ENCODE measurements at places on chromosomes 3 and 15.

GRCh38 chr3:45109771-45110508, 36.2 kb downstream of the CDCP1 start:
- DNase-seq = no peak

DNA sequence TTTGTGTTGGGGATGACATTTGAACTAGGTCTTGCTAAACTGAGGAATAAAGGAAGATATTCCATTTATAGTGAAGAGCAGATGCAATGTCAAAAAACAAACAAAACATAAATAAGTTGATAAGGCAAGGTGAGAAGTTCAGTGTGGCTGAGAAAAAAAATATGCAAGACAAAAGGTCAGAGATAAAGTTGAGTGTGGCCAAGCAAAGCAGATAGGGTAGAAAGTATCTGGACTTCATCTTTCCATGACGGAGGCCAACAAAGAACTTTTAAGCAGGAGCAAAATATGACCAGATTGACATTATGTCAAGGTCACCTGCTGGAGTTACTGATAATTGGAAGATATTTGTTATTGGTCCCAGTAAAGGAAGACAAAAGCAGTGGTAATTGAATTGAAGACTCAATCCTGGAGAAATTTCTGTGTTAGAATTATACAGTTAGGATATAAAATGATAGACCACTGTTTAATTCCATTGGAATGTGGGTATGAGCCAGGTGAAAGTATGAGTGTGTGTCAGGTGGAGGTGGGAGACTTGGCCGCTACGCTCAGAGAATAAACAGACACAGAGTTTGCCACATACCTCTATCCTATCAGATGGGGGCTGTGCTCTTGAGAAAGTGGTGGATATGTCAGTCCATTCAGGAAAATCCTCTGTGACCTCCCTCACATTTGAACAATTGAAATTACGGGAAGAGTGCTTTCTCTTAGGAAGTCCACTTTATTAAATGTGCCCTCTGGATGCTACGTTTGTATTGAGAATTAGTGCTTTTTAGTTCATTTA, 28.1 kb downstream of the ADIPOQ start:
- no peak for DNase-seq

DNA sequence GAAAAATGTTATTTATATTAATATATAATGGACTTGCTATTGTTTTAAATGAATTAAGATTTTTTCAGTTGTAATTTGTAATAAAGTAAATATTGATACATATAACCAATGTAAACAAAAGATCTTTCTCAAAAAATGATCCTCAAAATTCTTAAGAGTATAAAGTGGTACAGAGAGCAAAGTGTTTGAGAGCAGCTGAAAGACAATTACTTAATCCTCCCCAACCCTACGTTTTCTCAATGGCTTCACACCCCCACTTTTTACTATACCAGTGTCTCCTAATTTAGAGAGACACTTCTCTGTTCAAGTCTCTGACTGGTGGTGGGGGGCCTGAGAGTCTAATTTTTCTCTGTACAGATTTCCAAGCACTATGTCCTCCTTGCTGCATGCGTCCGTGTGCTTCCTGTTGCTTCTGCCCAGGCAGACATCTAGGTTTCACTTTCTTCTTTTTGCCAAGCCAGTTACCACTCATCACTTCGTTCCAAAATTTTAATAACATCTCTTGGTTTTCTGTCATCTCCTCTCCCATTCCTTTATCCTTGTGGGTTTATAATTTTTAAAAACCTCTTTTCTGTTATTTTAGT, 276.3 kb upstream of the DNAJC19 start:
- no peak for DNase-seq

DNA sequence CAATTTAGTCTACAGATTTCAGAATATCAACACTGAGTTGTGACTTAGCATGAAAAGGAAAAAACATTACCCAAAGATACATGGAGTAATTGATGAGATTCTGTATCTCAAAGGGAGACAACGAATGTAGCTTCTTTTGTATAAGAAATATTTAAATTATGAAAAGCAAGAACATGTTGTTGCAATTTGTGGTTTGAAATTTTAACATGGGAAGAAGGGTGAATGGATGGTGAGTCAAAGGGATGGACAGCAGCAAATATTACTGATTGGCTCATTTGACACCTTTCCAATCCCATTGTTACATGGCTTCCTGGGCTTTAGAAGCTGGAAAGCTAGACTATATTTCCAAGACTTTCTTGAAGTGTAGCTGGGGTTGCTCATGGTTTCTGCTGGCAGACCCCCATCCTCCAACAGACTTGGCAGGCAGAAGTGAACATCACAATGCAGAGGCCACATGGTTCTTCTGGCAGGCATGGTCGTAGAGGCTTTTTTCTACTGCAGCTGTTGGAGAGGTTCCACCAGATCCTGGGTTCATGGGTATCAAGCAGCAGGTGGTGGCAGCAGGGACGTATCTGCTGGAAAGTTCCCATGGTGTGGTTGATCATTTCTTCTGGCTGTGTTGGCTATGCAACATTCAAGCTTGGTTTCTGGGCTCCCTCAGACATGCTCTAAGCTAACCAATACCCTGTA, 47.2 kb upstream of the KPNA4 start:
- no peak for DNase-seq

DNA sequence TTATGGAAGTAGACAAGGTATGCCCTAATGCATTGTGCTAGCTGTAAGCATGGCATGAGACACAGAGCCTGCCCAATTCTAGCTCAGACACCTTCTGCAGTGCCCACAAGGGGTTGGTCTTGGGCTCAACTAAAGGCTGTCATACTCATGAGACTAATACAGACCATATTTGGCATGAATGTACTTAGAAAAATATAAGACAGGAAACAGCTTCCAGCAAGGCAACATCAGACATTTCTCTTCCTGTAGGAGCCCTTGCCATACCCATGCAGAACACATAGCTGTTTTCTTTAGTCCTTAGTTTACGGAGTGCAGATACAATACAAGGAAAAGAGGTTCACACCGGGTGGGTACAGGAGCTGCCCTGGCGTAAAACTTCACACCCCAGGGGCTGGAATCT, 30.5 kb upstream of the NR1I2 start:
- DNase-seq = no peak

DNA sequence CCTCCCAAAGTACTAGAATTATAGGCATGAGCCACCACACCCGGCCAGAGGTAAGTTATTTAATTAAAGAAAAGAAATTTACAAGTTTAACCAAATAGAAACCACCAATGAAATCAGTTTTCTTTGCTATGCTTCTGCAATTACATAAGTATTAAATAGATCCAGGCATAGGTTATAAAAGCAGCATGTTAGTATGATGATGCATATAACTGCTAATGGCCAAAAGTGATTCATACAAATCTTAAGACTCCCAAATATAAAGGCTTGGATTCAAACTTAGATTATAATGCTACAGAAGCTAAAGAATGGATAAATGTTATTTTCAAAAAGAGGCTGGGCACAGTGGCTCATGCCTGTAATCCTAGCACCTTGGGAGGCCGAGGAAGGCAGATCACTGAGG, 32.8 kb upstream of the HDC start:
- no peak for DNase-seq

GRCh38 chr3:99858469-99858868, 40.8 kb downstream of the CMSS1 start:
- no peak for DNase-seq

- no peak for DNase-seq
Observed at GRCh38 chr3:74542441-74542840, 72.0 kb downstream of the CNTN3 start.

- no peak for DNase-seq
Observed at GRCh38 chr3:106837616-106838015, 539.6 kb upstream of the CCDC54 start.

DNA sequence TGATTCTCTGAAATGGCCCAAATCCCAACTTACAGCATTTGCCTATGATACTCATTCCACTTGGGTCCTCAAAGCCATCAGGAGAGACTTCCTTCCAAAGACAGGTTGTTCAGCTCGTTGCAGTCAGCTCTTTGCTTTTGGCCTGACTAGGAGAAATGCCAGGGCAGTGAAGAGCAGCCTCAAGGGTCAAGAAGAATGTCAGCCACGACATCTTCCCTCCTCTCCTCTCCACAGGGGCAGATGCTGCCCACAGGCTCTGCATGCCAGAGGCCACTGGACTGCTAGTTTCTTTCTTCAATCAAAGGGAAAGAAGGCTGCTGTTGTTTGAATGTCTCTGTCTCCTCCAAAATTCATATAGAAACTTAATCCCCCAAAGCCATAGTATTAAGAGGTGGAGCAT, 201.7 kb upstream of the PFN2 start:
- no peak for DNase-seq

DNA sequence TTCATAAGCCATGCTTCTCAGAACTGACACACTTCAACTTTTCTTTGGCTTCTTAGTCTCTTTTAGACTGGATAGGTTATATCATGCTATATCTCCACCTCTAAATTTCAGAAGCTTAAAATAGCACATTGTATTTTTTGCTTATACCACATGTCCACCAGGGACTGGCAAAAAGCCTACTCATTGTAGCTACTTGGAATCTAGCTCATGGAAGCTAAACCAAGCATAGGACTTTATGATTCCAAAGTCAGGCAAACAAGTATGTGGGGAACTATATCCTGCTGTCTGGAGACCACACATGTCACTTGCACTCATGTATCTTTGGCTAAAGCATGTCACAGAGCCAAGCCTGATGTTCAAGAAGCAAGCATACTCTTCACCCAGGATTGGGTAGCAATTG, 245.0 kb upstream of the RASGRP1 start:
- no peak for DNase-seq

Measured in left renal pelvis (tissue), 4 donors.